ENCODE measurements at places on chromosomes 6 and 20.

GRCh38 chr20:7090811-7091210 is 323.3 kb downstream of the BMP2 start:
- DNase-seq, result no peak

DNA sequence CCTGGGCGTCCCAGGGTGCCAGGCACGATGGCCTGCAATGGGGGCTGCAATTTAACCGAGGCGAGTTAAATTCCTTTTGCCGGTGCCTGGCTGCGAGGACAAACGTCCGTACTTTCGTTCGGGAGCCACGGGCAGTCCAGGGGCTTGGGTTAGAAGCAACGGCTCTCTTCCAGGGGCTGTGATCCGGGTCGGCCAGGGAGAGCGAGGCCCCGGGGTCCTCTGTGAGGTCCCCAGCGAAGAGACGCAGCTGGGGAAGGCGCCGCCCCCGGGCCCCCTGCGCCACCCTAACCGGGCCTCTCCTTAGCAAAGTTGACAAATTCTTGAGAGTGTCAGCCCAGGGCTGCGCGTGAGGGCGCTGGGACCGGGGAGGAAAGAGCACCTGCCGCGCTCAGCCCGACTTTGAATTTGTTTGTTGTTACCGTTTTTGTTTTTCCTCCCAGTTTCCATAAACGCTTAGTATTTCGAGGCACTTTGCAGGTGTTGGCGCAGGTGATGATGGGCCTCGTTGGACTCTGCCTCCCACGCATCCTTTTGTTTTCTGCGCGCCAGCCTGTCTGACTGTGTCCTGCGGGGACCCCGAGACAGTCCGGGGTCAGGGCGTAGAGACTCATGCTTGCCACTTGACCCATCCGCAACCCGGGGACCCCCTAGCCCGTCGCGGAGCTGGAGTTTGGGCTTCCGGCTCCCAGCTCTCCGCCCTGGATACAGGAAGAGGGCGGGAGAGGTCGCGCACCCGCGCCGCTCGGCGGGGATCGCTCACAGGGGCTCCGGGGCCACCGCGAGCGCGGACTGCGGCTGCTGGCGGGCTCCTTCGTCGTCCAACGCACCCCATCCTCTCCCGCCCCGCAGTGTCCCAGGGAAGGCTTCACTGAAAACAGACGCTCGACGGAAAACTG is 5.8 kb downstream of the OLIG3 start:
- DNase-seq, result no peak

- no peak for DNase-seq
These were observed 36.4 kb upstream of the UTRN start for GRCh38 chr6:144248476-144249301.

GRCh38 chr6:5315881-5316280 is 54.6 kb downstream of the FARS2 start:
- DNase-seq, result no peak

DNA sequence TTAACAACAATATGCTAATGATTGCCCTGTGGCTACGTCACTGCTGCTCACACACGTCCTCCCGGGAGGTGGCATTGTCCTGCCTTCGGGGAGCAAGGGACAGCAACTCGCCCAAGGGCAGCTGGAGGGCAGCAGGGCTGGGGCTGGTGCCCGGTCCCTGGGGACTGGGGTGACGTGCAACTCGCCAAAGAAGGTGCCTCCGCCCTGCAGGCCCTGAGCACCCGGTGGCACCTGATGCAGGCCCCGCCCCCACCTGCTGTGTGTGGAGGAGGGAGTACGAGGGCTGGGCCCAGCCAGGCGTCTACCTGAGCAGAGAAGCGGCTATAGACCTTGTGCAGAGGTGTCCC is 64.8 kb upstream of the SLCO4A1 start:
- DNase-seq, result no peak

- no peak for DNase-seq
These were observed 120.5 kb downstream of the RTN4IP1 start for GRCh38 chr6:106508834-106509233.
